A549 (cell line): ENCODE measurements at places on chromosomes 6 and 20. TPM values are rescaled to one million over a fixed set of nuclear protein-coding genes. Genes with fewer than 3 reads are reported as not detected.
A peak's percentile ranks its signal among the peaks of the same experiment; 100 is the strongest.

Gene ZSCAN23
- polyA plus RNA-seq, result not detected in 3 replicates

Gene FITM2
- 12.1 to 16.0 TPM (median 15.4 TPM) in 3 replicates for polyA plus RNA-seq

Gene GJA10
- not detected in 3 replicates for polyA plus RNA-seq

Gene PLN
- not detected in 3 replicates for polyA plus RNA-seq

Gene LRRN4
- polyA plus RNA-seq, result 0.04 TPM in 2 of 3 replicates, not detected in the other

Gene MYLIP
- polyA plus RNA-seq, result 2.0 to 2.3 TPM (median 2.3 TPM) in 3 replicates

Gene IL17F
- polyA plus RNA-seq, result not detected in 3 replicates

Gene BAG2
- 8.7 to 9.5 TPM (median 9.3 TPM) in 3 replicates for polyA plus RNA-seq

DNA sequence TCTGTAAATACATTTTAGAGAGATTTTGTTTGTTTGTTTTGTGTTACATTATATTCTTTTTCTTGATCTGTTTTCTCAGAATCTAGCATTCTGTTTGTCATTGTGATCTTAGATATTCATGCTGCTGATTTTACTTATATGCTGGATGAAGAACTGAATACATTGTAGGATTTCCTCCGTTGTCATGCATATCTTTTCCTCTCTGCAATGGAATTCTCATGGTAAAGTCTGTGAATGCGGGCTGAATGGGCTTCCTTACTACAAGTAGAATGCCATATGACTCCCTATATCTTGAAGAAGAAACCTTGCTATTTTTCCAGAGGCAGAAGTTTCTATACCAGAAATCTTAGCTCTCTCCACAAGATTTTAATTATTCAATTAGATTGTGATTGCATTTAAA, 2.4 kb upstream of the DEFB114 start:
- DNase-seq, result no peak

DNA sequence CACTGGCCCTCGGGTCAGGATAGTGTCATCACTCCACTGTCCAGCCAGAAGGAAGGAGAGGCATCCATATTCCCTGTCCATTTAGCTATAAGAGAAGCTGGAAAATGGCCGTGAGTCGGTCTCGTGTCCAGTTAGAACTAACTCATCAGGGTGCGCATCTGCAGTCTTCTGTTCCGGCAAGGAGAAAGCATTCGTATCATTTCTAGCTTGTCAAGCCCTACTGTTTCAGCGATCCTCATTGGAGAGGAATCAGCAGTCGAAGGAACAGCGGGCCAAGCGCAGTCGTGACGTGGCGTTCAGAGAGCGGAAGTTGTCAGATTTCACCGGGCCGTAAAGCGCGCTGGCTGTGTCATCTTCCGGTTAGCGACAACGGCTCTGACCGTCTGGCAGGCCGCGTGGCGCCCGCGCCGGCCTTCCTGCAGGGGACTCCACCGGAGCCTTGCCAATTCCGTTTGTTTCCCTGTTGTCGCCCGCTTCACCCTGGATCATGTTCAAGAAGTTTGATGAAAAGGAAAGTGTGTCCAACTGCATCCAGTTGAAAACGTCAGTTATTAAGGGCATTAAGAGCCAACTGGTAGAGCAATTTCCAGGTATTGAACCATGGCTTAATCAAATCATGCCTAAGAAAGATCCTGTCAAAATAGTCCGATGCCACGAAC, 32.9 kb downstream of the HM13 start:
- DNase-seq, result no peak

DNA sequence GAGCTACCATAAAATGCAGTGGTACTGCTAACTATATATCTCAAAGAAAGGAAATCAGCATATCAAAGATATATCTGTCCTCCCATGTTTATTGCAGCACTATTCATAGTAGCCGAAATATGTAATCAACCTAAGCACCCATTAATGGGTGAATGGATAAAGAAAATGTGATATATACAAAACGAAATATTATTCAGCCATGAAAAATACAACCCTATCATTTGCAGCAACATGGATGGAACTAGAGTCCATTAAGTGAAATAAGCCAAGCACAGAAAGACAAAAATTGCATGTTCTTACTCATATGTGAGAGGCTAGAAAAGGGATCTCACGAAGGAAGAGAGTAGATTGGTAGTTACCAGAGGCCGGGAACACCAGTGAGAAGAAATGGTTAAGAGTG, 126.1 kb downstream of the PDE10A start:
- DNase-seq, result no peak

- peak; percentile 50 for DNase-seq
These were observed 51.0 kb downstream of the SSR1 start for GRCh38 chr6:7261852-7262461.

DNA sequence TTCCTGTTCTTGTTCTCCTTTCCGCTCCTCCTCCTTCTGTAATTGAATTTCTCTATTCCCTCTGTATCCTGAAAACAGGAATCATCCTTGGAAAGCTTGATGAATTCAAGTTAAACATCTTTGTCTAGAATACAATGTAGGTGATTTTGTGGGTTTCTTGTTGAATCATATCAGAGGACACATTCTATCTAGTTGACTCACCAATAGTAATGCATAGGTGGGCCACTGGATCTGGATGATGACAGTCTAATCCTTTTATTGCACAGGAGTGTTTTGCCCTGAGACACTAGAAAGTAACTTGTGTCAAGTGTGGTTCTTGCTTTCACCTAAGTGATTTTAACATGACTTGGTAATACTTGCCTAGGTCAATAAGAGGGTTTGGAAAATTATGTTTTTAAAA, 164.3 kb downstream of the RFPL4B start:
- DNase-seq, result no peak

GRCh38 chr6:166471797-166472260, 89.1 kb upstream of the MPC1 start:
- DNase-seq, result no peak

DNA sequence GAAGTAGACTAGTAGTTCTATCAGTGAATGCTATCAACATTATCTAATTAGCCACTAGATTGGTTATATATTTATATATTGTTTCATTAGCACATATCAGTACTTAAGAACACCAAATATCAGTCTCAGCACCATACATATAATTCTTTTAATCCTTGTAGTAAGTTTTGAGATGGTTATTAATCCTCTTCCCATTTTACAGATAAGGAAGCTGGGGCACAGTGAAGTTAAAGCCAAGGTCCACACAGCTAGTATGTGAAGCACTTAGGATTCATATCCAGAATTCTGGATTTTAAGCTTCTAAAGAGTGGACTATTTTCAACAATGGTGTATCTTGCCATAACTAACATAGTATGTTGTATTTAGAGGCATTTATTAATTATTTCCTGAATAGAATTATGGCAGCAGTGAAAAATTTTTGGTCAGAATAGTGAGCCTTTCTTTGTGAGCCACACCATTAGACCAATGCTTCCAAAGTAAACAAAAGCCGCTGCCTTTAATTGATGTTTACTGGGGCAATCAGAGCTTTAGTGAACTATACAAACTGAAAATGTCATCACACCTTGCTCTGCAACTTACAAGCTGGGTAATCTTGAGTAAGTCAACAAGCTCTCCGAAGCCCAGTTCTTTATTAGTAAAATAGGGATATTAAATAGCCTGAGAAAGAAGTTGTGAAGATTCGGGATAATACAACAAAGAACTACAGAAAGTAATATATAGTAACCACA, 41.9 kb upstream of the HBS1L start:
- DNase-seq, result no peak

GRCh38 chr6:122040261-122040660, 359.2 kb upstream of the HSF2 start:
- no peak for DNase-seq

- no peak for DNase-seq
These were observed 10.3 kb downstream of the MTO1 start for GRCh38 chr6:73471686-73472290.

- DNase-seq, result no peak
These were observed 115.4 kb upstream of the BTN3A2 start for GRCh38 chr6:26249707-26249956.

- no peak for DNase-seq
These were observed 55.9 kb upstream of the C20orf144 start for GRCh38 chr20:33606118-33606771.

GRCh38 chr20:47271046-47271615, 85.4 kb downstream of the ZMYND8 start:
- no peak for DNase-seq

DNA sequence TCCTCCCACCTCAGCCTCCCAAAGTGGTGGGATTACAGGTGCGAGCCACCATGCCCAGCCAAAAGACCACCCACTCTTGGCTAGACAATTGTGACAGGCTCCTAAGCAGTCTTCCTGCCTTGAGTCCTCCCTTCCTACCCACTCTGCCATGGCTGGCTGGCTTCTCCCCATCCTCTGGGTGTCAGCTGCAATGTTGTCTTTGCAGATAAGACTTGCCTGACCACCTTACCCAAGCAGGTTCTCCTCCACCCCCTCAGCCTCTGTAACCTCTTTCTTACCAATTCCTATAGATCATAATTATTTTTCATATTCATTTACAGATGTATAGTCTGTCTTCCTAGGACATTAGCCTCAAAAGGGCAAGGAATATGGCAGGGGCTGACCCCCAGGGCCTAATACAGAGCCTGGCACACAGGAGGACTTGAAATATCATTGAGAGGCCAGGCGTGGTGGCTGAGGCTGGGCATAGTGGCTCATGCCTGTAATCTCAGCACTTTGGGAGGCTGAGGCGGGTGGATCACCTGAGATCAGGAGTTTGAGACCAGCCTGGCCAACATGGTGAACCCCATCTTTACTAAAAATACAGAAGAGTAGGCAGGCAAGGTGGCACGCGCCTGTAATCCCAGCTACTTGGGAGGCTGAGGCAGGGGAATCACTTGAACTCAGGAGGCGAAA, 28.7 kb upstream of the SPAG4 start:
- no peak for DNase-seq

- DNase-seq, result no peak
These were observed 31.0 kb downstream of the KCNQ2 start for GRCh38 chr20:63441136-63442099.

- DNase-seq, result no peak
These were observed 23.7 kb downstream of the SPATA2 start for GRCh38 chr20:49891476-49892110.

DNA sequence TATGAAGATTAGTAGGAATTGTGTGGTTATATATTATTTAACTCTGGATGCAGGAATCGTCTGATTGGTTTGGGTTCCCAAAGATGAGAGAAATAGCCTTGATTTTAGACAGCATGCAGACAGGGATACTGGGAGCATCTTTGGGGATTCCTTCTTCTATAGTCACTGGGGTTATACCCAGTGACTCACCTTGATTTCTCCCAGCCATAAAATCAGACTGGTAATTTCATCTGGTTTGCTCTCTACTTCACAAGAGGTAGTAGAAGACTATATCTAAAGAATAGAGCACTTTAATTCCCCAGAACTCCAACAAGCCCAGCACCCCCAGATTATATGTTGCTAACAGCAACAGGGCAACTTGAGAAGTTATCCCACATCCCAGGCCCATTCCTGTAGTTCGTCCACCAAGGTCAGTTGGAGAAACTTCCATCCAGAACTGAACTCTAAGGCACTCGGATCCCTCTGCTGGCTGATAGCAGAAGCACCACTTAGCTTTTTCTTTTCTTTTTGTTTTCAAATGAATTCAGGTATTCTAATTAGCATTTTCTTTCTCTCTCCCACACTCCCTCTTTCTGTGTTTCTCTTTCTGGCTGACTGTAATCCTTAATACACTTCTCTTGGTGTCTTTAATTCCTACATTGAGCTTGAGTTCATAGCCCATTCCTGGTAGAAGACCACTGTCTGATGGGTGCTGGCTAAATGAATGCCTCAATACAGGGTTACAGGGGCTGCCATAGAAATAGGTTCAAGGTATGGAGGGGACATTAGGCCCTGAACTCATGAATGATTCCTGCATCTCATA, 20.4 kb upstream of the EFHC1 start:
- DNase-seq, result no peak

DNA sequence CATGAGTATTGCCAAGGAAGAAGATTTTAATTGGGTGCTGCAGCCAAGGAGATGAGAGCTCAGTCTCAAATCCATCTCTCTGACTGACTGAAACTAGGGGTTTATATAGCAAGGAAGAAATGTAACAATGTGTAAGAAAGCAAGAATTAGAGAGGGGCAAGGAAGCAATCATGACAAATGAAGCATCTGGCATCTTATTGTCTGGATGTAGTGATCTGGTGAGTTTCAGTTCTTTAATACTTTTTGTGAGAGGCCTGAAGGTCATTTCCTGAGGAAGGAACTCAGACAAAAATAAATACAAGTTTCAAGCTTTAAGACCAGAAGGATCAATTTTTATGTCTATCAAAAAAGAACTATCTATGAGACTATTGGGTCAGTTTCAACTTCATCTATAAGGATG, 64.2 kb downstream of the HTR1E start:
- DNase-seq, result no peak

DNA sequence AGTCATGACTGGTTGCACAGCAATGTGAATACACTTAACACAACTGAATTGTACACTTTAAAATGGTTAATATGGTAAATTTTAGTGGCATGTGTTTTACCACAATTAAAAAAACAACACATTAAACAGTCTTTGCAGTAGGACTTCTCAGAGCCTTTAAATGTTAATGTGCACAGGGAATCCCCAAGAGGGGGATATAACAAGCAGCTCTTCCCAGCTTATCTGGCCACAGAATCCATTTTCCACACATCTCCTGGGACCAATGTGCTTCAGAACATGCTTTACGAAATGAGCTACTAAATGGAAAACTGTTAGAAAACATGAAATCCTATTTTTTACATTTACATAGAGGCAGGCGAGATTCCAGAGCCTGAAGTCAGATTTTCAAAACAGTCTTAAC, 44.4 kb downstream of the FYN start:
- no peak for DNase-seq

- DNase-seq, result no peak
These were observed 360.1 kb upstream of the CHD6 start for GRCh38 chr20:41978246-41978790.

DNA sequence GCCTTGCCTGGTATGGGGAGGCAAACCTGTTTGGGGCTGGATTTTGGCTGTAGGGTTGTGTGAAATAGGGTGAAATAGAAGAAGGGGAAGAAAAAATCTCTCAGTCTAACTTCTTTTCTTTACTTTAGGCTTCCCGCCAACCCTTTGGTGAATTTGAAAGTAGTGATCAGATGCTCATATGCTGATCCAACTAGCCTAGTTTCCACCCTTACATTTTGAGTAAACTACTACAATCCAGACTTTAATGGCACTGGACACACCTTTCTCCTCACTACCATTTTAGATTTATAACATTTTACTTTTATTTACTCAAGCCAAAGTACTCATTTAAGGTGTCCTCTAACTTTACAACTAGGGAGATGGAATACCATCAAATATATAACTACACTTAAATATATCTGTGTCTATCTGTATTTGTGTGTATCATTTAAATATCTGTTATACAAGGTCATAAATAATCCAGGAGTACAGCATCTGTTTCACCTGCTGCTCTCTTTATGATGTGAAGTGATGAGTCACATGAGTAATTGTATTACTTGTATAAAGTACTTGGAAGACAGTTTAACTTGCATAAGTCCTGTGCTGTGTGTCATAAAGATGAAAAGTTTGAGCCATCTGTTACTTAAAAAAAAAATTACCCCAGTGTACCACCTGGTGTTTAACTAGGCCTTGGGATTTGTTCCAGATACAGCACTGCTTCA, 172.1 kb downstream of the CDKAL1 start:
- no peak for DNase-seq

DNA sequence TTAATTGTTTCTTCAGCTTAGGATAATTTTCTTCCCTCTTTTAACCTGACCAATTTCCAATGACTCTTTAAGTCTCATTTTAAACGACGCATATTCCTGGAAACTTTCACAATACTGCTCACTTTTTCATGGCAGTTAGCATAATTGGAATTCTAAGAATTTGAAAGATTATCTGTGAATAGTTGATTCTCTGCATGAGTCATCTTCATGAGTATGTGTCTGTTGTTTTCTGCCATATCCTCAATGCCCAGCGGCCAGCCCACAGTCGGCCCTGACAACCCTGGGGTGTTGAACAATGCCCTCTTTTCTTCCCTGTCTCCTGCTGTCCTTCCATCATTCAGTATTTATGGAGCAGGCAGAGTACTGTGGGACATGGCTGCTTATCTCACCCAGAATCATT, 554.2 kb downstream of the CDH26 start:
- no peak for DNase-seq
